ENCODE measurements at places on chromosomes 2 and 18.

GRCh38 chr18:55501579-55501978 is 86.4 kb downstream of the TCF4 start:
- DNase-seq: no peak

GRCh38 chr2:224412141-224413015 is 10.5 kb upstream of the FAM124B start:
- no peak for DNase-seq

DNA sequence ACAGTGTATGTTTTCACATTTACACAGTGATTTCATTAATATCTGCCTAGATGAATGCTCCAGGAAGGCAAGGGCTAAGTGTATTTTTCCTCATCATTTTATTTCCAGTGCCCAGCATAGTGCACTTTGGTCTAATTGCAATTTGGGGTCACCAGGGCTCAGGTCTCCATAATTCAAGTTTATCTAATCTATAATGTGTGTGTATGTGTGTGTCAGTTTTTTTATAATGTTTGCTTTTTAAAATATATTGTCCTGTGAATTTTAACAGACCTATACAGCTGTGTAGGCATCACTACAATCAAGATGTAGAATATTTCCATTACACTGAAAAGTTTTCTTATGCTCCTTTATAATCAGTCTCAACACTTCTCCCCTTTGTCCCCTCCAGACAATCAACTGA is 620.4 kb downstream of the STK39 start:
- no peak for DNase-seq

DNA sequence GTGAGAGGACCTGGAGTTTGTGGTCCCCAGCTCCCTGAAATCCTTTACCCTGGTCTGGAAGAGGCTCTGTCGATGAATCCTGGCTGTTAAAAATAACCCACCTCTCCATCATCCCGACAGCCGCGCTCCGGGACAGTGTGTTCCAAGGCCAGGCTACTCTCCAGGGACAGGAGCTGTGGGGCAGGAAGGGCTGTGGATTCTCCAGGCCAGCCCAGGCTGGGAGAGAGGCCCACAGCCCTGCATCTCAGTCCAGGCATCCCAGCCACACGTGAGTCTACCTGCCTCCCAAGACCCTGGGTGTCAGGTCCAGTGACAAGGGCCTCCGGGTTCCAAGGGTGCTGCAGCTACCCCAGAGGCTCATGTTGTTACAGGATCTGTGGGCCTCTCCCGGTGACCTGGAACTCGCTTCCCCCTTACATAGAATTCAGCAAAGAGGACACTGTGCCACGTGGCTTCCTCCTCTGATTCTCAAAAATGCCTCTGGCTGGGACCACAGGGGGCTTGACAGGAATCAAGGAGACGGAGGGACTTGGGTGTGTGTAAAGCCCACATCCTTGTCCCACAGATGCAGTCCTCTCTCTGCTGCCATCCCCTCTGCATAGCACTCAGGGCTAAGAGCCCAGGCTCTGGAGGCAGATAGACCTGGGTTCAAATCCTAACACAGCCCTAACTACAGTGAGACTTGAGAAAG is 17.3 kb downstream of the ADRA2B start:
- DNase-seq: no peak

GRCh38 chr2:177741866-177742265 is 330.7 kb downstream of the PDE11A start:
- no peak for DNase-seq

- DNase-seq: no peak
These were observed 11.4 kb downstream of the RAB31 start for GRCh38 chr18:9719421-9719981.

DNA sequence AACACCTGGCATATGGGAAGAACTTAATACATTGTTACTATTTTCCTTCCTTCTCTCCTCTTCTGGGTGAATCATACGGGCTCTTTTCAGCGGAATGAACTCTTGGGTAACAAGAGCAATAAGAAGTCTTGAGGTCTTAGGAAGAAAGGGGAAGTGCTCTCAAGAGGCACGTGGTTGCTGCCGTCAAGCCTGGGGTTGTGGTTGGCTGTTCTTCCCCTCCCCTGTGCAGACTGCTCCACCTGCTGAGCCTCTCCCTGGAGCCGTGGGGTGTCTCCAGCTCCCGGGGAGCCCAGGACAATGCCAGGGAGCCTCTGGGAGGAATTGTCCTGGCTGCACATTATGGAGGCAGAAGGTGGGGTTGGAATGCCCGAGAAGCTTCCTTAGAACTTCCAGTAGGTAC is 19.4 kb downstream of the TOGARAM2 start:
- peak; percentile 44 for DNase-seq

DNA sequence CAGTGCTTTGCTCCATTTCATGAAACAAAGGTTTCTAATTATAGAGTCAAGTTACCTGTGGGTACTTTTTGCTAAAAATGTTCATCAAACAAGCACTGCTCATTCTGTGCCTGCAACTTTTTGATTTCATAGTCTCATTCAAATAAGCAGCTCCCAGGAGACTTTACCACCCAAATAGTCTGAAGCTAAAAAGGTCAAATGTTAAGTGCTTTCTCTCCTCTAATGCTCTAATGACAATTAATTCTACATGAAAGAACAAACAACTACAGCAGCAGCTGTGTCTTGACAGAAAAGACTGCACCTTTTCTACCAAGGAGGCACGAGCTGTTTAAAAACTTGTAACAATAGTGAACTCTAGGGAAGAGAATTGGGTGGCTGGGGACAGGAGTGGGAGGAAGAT is 65.3 kb downstream of the CCDC93 start:
- no peak for DNase-seq

- no peak for DNase-seq
These were observed 31.6 kb downstream of the BAZ2B start for GRCh38 chr2:159584796-159585195.

- no peak for DNase-seq
These were observed 30.2 kb downstream of the CAPN13 start for GRCh38 chr2:30776831-30777635.

DNA sequence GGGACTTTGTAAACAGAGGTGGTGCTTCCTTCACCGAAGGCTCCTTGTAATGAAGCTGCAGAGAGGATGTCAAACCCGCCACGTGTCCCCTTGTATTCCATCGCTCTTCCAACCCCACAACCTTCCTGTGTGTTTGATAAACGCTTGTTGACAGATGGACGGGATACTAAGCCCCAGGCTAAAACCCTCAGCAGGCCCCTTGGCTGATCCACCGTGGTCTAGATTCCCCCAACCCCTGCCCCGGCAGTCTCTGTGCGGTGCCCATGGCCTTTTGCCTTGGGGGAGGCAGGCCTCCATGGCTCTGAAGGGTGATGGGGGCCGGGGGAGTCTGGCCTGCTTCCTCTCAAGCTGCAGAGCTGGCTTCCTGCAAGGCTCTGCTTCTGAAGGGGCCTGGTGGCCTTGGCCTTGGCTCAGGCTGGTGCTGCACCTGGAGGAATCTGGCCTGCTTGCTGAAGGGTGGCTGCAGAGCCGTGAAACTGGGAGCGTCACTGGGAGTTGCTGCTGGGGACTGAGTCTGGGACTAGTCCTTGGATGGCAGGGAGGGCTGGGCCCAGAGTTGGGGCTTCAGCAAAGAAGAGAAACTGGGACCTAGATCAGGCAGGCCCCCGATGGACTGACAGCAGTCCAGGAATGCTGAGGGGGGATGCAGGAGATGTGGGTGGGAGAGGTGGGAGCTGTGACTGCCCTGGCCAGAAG is 9.6 kb upstream of the NTSR2 start:
- no peak for DNase-seq

DNA sequence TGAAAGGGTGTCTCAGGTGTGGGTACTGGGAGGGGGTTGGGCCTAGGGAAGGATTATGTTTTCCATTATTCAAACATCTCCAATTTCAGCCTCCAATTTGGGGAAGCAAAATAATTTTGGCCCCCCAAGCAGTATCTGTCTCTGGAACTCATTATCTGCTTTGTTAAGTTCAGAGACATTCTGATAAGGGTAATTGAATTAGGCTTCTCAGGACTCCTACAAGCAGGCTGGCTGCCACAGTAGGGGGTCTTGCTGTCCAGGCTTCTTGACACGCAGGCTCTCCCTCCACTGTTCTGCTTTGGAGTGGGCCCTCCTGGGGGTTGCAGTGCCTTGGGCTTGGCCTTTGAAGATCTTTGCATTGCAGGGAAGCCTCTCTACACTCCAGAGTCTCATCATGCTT is 108.1 kb upstream of the SIX2 start:
- DNase-seq: no peak

- no peak for DNase-seq
These were observed 552.7 kb upstream of the HNMT start for GRCh38 chr2:137411585-137411984.

Data from stimulated activated naive CD8-positive, alpha-beta T cell treated with anti-CD3 and anti-CD28 coated beads, Interleukin-15, Interleukin-2, amounts not matched to agents 100 U/mL and 50 U/mL, for 24 hours (primary cell).